ENCODE measurements at places on chromosomes 6 and 20.
A peak's percentile ranks its signal among the peaks of the same experiment; 100 is the strongest.

DNA sequence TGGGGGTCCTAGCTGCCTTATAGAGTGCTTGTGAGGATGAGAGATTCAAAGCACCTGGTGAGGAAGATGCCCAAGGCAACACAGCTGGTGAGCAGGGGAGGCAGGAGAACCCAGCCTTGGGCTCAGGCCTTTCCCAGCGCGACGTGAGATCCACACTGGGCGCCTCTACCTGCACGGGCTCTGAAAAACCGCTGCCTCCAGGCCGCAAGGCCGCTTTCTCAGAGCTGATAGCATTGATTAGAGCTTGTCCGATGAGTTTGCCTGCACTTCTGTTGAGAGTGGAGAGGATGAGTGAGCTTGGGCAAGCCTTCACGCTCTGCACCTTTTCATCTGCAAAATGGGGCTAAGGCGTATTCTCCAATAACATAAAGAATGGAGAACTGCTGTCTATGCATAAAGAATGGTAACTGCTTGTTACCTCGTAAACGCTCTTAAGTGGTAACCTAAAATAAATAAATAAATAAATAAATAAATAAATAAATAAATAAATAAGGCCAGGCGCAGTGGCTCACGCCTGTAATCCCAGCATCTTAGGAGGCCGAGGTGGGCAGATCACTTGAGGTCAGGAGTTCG, 916 bp downstream of the PABPC1L start:
- no peak for DNase-seq

- DNase-seq: no peak
Observed at GRCh38 chr20:17541596-17541995, 10.4 kb upstream of the BFSP1 start.

DNA sequence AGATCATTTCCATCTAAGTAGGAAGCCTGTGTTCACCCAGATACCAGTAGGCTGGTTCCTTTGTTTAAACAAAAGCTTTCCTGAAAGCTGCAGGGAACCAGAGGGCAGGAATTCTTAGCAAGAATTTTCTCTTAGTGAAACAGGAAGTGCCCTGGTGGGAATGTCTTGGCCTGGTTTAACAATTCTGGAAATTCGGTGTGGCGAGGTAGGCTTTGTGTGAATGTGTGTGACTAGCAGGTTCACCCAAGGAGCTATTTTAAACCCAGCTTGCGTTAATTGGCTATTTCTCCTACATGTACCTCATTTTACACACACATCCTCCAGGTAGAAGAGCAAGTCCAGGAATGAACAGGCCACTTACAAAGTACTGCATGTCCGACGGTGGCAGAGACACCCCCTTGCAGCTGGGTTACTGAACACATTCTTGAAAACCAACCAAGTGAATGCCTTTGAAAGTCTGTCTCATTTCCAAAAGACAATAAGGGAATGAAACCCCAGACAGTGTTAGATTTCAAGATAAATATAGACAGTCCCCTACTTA, 64.6 kb downstream of the GFOD1 start:
- no peak for DNase-seq

- DNase-seq: peak; percentile 79
Observed at GRCh38 chr6:4021133-4021853, 57.6 kb downstream of the FAM217A start.

DNA sequence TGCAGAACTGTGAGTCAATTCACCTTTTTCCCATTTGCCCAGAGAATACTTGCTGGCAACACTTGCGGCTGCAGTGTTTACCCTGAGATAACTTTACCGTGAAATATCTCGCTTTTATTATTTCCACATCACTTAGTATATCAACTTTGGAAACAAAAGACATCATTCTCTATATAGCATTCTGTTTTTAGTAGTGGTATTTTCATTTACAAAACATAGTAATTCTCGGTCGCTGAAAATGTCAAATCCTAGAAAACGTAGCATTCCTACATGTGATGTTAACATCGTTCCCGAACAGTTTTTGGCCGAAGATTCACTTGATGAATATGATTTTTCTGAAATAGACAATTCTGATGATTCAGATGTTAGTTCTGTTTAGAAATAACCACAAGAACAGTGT, 52.0 kb downstream of the NHLRC1 start:
- no peak for DNase-seq

All from H54 (cell line).